GM12878 (cell line): ENCODE measurements at places on chromosomes 5 and 9. TPM values are rescaled to one million over a fixed set of nuclear protein-coding genes. Genes with fewer than 3 reads are reported as not detected.

NKD2 gene
- 0.62 and 0.83 TPM in 2 replicates for polyA plus RNA-seq

SREK1IP1 gene
- polyA plus RNA-seq: 45.6 and 48.7 TPM in 2 replicates

TNC gene
- polyA plus RNA-seq: 0.09 and 0.17 TPM in 2 replicates

SPINK13 gene
- polyA plus RNA-seq: not detected in 2 replicates

DNA sequence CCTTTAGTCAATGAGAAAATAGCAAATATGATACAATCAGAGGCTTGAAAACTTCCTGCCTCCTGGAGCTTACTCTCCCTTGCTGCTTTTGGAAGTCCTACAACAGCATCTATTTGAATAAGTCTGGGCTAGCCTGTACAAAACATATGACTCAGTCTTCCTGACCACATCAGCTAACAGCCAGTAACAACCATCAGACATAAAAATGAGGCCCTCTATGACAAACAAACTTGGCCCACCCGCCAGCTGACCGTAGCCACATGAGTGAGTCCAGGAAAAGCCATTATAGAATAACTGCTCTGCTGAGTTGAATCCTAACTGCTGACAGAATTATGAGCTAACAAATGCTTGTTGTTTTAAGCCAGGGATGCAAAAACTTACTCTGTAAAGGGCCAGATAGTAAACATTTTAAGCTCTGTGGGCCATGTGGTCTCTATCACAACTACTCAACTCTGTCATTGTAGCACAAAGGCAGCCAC, 347.6 kb downstream of the PTPRD start:
- no peaks in the 10 kb centered on the region for H3K36me3 ChIP-seq
- H3K27me3 ChIP-seq: no peaks in the 10 kb centered on the region
- no peak for DNase-seq
- no peak overlapping the region for H3K27ac ChIP-seq
- no peaks in the 10 kb centered on the region for H3K4me1 ChIP-seq
- no peak overlapping the region for H3K4me3 ChIP-seq

- no peaks in the 10 kb centered on the region for H3K4me1 ChIP-seq
- no peaks in the 10 kb centered on the region for H3K27me3 ChIP-seq
- H3K36me3 ChIP-seq: no peaks in the 10 kb centered on the region
- H3K27ac ChIP-seq: no peak overlapping the region
- H3K4me3 ChIP-seq: no peak overlapping the region
- no peak for DNase-seq
These were observed 226.5 kb downstream of the GLIS3 start for GRCh38 chr9:4073371-4073770.

DNA sequence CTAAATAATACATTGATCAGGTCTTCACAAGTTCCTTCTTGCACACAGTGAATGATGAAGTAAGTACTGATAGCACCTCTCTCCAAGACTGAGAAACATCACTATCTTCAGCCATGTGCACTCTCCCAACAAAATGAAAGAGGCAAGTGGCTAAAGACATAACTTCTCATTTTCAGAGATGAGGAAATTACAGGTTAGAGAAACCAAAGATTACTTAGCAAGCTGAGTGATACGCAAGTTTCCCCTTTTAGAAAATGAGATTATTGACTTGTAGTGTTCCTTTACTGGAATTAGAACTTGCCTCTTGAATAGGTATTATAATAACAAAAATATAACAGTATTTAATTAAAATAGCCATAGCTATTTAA, 21.6 kb downstream of the CEMIP2 start:
- no peaks in the 10 kb centered on the region for H3K27me3 ChIP-seq
- DNase-seq: no peak
- no peaks in the 10 kb centered on the region for H3K4me1 ChIP-seq

DNA sequence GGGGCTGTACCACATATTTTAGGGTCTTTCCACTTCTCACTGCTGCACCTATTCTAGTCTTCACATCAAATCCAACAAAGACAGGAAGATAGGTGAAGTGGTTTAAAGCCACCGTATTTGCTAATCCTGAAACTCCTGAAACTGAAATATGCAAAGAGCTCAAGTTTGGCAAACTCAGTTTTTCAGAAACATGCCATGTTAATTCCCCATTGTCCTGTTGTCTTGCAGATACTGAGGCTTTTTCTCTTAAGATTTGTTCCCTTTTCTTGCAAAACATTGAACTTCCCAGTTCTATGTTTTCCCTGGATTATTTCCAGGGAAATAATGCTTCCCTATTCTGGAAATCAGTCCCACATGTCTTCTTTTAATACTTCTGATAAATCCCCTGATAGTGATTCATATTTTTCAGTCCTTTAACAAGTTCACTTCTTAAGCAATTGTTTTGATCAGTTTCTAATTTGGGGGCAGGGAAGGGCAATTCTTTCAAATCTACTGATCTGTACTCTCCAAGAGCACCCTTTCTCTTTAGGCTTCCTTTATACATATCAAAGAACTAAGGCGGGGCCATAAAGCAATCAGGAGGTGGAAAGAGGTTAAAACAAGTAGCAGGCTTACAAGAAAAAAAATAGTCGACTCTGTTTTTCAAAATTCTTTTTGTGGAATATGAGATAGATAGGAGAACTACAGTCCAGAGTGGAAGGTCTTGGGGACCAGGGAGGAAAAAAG, 648.5 kb downstream of the BNC2 start:
- H3K27me3 ChIP-seq: no peaks in the 10 kb centered on the region
- no peak overlapping the region; the same call in 1 of the 2 replicates for H3K27ac ChIP-seq
- no peak overlapping the region for H3K4me3 ChIP-seq
- no peaks in the 10 kb centered on the region for H3K36me3 ChIP-seq
- DNase-seq: no peak

DNA sequence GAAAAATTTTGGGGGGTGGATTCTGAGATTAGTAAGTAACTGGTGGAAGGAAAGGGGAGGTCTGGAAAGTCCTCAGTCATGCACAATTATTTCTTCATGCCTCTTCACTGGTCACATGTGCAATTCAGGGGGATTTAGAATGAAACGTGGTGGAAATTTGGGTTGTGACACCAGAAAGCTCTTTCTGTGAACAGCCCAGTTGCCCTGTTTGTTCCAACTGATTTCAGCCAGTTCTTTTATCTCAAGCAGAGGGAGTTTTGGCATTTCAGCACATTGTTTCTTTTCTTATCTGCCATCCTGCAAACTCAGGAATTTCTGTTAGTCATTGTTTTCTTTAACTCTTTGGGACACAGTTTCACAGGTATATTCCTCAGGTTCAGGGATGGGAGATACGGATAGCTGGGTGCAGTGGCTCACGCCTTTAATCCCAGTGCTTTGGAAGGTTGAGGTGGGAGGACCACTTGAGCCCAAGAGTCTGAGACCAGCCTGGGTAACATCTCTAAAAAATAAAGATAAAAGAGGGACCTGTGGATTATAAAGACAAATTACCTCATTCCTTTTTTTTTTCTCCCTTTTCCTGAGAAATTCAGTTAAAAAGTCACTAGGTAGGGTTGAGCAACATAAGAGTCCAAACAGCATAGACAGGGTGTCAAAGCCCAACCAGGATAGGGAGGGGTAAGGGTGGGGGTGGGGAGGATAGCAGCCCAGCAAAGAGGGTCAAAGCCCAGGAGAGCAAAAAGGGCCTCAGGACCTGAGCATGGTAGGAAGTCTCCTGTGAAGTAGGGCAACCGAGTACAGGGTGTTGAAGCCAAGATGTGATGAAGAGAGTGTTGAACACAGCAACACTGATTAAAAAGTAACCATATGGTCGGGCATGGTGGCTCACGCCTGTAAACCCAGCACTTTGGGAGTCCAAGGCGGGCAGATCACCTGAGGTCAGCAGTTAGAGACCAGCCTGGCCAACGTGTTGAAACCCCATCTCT, 5.4 kb upstream of the B4GALT1 start:
- no peak overlapping the region for H3K4me3 ChIP-seq
- H3K36me3 ChIP-seq: no peaks in the 10 kb centered on the region
- DNase-seq: no peak
- peaks cover 10% of the 10 kb centered on the region for H3K4me1 ChIP-seq
